ENCODE measurements at places on chromosomes 4 and X.

DNA sequence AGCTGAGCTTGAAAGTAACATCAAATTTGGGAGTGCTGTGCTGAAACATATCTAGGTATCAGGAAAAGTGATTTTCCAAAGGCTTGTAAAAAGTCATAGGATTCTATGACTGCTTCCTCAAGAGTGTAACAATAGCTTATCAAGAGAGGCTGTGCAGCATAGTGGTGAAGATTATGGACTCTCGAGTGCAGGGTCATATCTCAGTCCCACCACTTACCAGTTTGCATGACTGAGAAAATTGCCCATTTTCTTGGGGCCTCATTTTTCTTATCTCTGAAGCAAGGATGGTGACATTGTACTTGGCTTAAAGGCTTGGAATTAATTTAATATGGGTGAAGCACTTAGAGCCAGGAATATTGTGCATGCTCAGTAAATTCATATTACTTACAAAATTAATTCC is 57.2 kb downstream of the AFF1 start:
- DNase-seq: no peak

DNA sequence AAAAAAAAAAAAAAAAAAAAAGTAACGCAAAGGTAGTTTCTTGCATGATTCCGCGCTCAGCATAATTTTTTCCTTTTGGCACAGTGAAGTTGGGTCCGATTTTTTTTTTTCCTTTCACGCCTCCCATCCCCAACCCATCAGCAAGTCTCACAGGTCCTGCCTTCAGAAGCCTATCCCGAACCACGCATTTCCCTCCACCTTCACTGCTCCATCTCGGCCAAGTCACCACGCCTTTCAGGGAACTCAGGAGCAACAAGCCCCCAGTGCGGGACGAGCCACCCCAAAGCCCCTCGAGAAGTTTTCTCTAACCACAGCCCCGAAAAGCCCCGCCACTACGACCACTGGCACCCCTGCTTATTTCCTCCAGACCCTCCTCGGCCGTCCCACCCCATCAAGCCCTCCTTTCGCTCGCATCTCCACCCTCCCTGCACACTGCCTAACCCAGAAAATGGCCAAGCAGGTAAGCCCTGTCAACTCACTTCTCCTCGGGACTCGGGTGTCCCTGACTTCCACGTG is 1.0 kb downstream of the SLBP start:
- no peak for DNase-seq

DNA sequence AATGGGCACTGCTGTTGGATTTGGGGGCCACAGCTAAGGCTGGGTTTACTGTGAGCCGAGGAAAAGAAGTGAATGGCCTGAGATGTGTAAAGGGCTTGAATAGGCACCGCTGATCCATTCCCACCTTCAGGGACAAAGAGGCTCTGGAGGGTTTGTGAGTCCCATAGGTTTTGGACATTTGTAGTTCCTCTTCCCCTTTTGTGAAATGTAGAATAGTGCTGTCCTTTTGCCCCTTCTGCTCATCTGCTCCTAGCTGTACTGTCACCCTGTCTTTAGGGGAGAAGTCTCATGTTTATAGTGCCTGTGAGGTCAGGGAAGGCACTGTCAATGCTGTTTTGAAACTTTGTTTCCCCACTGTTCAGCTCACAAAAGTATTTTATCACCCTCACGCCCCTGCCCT is 26.4 kb upstream of the CLCN4 start:
- no peak for DNase-seq

DNA sequence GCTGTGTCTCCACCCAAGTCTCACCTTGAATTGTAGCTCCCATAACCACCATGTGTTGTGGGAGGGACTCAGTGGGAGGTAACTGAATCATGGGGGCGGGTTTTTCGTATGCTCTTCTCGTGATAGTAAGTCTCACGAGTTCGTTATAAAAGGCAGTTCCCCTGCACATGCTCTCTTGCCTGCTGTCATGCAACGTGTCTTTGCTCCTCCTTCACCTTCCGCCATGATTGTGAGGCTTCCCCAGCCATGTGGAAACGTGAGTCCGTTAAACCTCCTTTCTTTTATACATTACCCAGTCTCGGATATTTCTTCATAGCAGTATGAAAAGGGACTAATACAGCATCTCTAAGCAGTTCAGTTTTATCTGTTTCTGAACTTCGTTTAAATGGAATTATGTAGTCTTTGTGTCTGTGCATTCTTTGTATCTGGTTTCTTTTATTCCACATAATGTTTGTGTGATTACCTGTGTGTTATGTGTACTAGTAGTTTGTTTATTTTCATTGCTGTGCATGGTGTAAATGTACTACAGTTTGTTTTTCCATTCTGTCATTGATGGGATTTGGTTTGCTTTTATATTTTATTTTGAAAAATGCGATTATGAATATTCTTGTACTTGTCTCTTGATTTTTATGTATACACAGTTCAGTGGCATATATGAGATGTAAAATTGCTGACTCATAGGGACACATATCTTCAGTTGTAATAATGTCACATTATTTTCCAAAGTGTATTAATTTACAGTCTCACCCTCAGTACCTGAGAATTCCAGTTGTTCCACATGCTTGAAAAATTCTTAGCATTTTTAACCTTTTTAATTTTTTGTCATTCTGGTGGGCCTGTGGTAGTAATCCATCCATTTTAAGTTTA is 304.9 kb downstream of the GBA3 start:
- no peak for DNase-seq

GRCh38 chr4:165994701-165995100 is 121.7 kb downstream of the TLL1 start:
- no peak for DNase-seq

GRCh38 chr4:75675004-75675531 is 1.9 kb upstream of the G3BP2 start:
- no peak for DNase-seq

DNA sequence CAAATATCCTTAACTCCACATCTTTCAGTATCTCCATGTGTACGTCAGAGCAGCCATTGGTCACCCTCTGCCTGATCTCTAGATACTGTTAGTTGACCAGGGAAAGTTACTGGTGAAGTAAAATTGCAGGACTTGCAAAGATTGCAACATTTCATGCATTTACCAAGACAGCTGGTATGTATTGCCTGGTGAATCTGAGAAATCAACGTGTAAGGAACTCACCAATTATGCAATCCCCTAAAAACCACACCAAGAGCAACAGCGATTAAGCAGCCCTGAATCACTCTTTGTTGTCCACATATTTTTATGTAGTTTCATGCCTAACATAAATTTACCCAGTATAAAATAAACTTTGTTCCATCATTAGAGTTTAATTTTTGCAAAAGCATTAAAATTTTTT is 271.2 kb downstream of the NLGN4X start:
- DNase-seq: no peak

- DNase-seq: no peak
Observed at GRCh38 chr4:174794543-174795094, 34.4 kb downstream of the GLRA3 start.

GRCh38 chrX:389021-389441 is 2.3 kb upstream of the PPP2R3B start:
- no peak for DNase-seq

GRCh38 chrX:15055146-15055930 is 182.1 kb downstream of the MOSPD2 start:
- DNase-seq: peak; percentile 38

- peak; percentile 37 for DNase-seq
Observed at GRCh38 chrX:18390941-18391538, 34.4 kb upstream of the CDKL5 start.

DNA sequence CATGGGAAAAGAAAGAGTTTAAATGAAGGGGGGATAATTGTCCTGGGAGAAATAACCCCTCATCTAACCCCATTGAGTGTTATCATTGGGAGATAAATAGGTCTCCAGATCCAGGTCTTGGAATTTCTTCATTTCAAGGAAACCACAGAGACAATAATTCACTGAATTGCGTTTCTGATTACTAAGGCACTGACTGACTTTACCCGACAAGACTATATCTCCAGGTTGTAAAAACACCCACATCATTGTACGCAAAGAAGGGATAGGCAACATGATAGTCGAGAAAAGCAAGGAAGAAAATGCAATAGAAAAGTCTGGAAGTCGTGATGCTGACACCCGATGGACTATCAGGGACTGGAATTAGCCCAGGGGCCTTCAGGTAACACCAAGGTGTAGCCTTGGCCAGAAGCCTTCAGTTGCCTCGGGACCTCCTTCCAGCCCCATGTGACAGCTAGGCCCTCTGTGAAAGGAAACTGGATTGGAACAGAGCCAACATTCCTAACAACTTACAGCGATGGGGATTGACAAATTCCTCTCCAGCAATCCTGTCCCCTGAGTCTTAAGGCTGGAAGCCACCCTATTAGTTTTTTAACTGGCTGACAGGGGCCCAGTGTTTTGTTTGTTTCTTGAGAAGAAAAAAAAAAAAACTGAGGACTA is 46.5 kb upstream of the RAB9B start:
- DNase-seq: peak; percentile 78

DNA sequence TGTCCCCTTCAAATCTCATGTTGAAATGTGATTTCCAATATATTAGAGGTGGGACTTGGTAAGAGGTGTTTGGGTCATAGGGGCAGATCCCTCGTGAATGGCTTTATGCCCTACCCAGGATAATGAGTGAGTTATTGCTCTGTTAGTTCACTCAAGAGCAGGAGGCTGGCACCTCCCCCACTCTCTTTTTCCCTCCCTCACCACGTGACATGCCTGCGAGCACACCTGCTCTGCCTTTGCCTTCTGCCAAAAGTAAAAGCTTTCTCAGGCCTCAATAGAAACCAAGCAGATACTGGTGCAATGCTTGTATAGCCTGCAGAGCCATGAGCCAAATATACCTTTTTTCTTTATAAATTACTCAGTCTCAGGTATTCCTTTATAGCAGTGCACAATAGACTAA is 286.3 kb upstream of the UGT8 start:
- DNase-seq: no peak

GRCh38 chr4:73573794-73574528 is 46.3 kb downstream of the RASSF6 start:
- DNase-seq: peak; percentile 52

DNA sequence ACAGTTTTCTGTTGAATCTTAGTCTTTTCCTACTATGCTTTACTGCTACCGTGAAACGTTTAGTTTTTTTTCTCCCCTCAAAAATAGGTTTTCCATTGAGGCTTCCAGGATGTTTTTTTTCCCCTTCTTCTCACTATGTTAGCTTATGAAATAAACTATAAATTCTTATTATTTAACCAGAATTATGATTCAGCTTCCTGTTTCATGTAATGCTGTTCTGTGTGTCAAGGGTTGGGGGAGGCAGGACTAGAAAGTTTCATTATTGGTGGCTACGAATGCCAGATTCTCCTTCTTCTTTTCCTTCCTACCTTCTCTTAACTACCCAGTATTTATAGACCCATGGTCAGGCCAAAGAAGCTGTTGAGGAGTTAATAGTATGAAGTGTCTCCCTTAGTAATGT is 11.8 kb downstream of the CLCN5 start:
- DNase-seq: no peak

- no peak for DNase-seq
Observed at GRCh38 chr4:143514901-143515300, 1.4 kb downstream of the SMARCA5 start.

GRCh38 chr4:150002561-150002960 is 75.7 kb upstream of the DCLK2 start:
- DNase-seq: no peak

DNA sequence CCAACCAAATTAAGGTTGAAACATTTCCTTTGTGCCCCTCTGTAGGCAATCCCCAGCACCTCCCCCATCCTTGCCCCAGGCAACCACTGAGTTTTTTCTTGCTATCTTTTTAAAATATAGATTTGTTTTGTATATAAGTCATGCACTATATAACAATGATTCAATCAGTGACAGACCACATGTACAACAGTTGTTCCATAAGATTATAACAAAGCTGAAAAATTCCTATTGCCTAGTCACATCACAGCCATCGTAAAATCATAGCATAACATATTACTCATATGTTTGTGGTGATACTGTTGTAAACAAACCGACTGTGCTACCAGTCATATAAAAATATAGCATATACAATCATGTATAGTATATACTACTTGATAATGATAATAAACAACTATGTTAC is 211.9 kb upstream of the NRK start:
- no peak for DNase-seq

DNA sequence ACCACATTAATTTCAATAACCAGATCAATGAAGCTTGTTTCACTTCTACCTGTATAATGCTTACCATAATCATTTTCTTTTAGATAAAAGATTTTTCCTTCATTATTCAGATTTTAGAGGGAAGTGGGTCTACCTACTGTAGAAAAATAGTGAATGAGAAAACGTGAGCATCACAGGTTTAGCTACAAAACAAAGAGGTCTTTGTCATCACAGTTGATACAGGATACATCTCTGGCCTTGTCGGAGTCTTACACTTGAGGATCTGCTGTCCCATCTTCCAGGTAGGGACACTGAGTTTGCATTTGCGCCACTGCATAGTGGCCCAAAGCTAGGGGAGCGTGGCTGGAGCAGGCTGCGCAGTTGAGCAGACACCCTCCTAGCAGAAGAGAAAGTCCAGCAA is 710 bp downstream of the CLDN24 start:
- DNase-seq: no peak

- no peak for DNase-seq
Observed at GRCh38 chr4:25424539-25425228, 47.6 kb downstream of the ANAPC4 start.

GRCh38 chr4:20760053-20760452 is 59.8 kb downstream of the PACRGL start:
- no peak for DNase-seq

- peak; percentile 59 for DNase-seq
Observed at GRCh38 chrX:110396735-110397134, 38.1 kb downstream of the RTL9 start.

- no peak for DNase-seq
Observed at GRCh38 chrX:68918202-68918601, 89.4 kb downstream of the EFNB1 start.

GRCh38 chrX:39613482-39613995 is 484.2 kb downstream of the BCOR start:
- DNase-seq: peak; percentile 78

DNA sequence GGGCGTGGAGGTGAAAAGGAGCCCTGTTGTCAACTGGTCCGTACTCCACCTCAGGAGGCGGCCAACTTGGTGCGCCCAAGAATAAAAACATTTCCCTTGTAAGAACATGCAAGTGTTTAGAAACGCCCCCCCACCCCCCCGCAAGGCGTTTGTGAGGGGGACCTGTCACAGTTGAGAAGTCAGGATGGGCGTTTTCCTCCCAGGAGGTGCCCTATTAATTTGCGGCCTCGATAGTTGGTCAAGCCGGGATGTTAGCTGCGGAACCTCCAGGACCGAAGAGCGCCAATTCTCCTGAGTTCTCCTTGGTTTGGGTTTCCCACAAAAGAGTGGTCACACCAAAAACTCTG is 651 bp upstream of the SAP30 start:
- DNase-seq: no peak

GRCh38 chr4:10611673-10612072 is 72.9 kb downstream of the CLNK start:
- peak; percentile 42 for DNase-seq

Measured in Caki2 (cell line).